ENCODE measurements at places on chromosomes 7 and 10. TPM values are rescaled to one million over a fixed set of nuclear protein-coding genes. Genes with fewer than 3 reads are reported as not detected.

The CPA1 gene
- total RNA-seq, result not detected

The NOS3 gene
- total RNA-seq, result 29.3 TPM

The MKLN1 gene
- 19.7 TPM for total RNA-seq

The CALML5 gene
- not detected for total RNA-seq

The INA gene
- under 0.01 TPM for total RNA-seq

The CYP26C1 gene
- total RNA-seq, result 1.4 TPM

The PRSS2 gene
- total RNA-seq, result not detected
